Stimulated activated naive CD4-positive, alpha-beta T cell (primary cell): ENCODE measurements at places on chromosomes 2 and 18.

DNA sequence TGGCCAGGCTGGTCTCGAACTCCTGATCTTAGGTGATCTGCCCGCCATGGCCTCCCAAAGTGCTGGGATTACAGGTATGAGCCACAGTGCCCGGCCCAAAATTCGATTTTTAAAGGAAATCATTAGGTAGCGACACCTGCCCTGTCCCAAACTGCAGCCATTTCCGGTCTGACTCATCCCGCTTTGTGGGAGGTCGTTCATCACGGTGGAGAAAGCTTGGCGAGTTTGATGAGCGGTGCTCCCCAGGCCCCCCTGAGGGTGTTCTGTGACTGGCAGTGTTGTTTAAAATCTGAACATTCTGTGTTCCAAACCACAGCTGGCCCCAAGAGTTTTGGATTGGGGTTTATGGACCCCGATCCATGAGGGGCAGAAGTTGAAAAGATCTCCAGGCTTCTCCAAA is 53.0 kb upstream of the GLI2 start:
- no peak for DNase-seq

DNA sequence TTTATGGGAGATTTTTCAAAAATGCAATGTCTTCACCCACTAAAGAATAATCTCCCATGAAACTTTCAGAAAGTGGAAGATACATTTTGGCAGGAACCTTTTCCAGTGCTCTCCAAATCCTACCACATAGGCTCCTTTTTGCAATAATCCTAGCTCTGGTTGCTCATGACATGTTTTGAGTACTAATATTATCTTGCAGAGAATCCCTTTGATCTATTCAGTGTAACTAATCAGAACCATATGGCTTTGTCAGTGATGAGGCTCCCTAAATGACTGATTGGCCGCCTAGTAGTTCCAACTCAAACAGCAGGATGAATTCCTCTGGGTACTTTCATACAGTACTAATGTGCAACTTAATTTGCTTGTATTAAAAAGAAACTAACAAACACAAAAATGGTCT is 544.0 kb upstream of the FAM98A start:
- DNase-seq, result no peak

DNA sequence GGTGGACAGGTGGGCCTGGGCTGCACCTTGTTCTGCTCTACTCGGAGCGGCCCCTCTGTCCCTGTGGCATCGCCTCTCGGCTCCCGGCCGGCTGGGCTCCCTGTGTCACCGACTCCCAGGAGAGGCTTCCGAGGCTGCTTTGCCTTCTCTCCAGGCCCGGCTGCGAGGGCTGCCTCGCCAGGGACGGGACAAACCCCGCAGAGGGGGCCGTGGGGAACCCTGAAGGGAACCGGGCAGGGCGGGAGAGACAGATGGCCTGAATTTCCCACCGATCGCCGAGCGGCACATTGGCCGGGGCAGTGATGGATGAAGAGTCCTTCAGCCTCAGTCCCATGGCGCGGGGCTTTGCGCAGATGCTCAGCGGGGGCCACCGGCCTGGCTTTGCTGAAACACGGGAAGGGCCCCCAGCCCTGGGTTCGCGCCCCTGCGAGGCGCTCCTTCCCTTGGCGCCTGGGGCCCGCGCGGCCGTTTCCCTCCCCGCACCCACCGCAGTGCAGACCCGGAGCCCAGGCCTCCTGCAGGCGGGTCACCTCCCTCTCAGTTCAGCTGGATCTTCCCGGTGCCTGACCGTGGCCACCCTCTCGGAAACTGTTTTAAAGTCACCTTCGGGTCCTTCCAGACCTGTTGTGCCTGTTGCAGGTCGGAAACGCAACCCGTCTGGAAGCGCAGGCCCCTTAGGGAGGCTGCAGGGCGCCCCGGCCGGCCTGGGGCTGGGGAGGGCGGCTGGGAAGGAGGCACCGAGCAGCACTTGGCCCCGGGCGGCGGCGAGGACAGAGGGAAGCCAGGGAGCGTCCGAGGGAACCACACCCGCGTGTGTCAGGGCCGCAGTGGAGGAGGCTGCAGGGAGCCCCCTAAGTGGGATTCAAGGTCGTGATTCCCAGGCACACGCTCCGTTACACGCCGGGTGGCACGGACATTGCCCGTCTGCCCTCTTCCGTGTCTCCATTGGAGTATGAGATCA is 341.9 kb upstream of the SALL3 start:
- no peak for DNase-seq

GRCh38 chr2:58640042-58640441 is 398.9 kb upstream of the FANCL start:
- DNase-seq, result no peak

DNA sequence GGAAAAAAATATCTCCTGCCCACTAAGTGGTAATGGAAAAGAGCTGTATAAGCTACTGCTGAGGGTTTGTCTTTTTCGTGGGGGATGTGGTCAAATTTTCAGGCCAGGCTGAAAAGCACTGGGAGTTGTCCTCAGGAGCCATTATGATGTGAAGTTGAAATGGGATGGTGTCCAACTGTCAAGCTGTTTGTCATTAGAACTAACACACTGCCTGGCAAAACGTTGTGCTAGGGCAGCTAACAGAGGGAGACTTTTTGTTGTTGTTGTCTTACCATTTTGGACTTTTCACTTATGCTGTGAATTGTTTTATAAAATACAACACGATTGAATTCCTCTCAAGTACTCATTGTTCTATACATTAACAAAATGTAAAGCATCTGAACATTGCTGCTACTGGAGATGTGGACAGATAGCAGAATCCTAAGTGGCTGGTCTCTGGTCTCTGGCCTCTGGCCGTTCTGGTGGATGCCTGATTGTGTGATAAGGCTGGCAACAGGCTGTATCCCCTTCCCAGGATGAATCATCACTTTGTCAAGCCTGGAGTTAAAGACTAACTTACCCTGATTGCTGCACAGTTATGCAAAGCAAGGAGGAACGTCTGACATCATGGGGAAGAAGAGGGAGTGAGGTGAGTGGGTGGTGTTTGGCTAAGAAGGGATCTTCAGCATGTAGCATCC is 2.3 kb downstream of the MYO1B start:
- DNase-seq, result no peak

- DNase-seq, result no peak
These were observed 62.7 kb upstream of the ARL4C start for GRCh38 chr2:234559609-234560008.

DNA sequence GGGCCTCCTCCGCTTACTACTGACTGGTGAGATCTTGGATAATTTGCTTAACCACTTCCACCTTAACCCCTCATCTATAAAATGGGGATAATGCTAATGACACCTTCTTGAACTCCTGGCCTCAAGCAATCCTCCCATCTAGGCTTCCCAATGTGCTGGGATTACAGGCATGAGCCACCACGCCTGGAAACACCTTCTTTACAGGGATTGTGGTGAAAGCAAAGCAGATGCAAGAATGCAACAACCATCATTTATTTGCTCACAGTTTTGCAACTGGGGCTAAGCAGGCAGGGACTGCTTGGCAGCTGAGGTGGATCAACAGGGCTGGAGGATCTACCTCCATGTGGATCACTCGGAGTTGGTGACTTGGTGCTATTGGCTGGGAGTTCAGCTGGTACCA is 76.2 kb upstream of the ZNF532 start:
- DNase-seq, result no peak

- no peak for DNase-seq
These were observed 8.2 kb downstream of the LPIN1 start for GRCh38 chr2:11754700-11755015.

GRCh38 chr2:199370150-199370780 is 87.5 kb downstream of the SATB2 start:
- DNase-seq, result no peak

DNA sequence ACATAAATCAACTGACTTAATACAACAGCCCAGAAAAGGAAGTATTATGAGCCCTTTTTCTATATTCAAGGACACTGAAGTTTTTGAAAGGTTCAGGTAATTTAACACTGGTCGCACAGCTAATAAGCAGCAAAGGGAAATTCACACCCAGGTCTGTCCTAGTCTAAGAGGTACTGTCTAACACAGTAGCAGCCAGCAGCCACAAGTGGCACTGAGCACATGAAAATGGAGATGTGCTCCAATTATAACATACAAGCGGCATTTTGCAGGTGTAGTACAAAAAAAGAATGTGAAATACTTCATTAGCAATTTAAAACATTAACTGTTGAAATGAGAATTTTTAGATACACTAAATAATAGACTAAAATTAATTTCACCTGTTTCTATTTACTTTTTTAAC is 23.4 kb downstream of the SPRED2 start:
- DNase-seq, result no peak

DNA sequence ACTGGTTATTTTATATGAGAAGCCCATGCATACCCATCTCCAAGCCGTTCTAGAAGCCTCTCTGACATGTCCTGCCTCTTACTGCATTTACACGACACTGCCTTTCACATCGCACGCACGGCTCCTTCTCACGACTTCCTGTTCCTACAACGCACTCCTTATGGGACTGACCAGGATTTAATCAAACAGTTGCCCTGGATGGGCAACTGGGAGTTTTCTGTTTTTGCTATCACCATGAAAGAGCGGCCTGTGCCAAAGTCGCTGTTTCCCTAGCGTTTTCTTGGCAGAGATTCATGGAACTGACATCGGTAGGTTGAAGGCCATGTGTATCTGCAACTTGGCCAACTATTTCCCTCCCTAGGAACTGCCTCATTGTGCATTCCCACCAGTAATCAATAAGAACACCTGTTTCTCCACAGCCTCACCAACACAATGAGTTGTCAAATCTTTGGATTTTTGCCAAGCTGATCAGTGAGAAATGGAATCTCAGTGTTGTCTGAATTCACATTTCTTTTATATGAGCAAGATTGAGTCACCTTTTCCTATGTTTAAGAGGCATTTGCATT is 97.2 kb upstream of the OTOS start:
- DNase-seq, result no peak

GRCh38 chr2:233448575-233448974 is 94.3 kb downstream of the DGKD start:
- DNase-seq, result no peak

GRCh38 chr2:55408918-55409868 is 10.5 kb downstream of the CCDC88A start:
- DNase-seq, result no peak

DNA sequence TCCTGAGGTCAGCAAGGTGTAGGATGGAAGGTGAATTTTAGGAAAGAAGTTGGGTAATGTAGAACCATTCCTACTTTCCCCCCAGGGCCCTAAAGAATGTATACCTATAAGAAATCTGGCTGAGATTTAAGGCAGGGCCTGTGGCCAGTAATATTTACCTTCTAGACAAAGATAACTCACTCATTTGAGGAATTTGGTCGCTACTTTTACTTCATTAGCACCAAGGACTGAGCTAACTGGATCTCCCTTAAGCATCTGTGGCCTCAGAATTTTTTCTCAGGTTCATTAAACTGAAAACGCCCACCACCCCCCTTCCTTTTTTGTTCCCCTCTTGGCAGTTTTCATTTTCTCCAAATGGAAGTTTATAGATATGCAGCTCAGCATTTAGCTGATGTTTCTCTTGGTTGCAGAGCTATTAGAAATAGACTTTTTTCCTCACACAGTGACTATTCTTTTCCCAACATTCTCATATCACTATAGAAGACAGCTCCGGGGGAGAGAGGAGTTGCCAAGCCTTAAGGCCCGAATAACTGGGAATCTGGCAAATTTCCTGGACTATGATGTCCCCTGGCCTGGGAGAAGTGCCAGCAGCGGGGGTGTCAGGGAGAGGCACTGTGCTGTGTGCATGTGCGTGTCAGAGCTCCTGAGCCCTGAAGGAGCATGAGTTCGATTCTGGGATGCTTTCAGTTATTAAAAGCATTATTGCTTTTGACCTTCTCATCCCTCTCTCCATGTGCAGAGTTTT is 310.9 kb downstream of the PRKCE start:
- no peak for DNase-seq

DNA sequence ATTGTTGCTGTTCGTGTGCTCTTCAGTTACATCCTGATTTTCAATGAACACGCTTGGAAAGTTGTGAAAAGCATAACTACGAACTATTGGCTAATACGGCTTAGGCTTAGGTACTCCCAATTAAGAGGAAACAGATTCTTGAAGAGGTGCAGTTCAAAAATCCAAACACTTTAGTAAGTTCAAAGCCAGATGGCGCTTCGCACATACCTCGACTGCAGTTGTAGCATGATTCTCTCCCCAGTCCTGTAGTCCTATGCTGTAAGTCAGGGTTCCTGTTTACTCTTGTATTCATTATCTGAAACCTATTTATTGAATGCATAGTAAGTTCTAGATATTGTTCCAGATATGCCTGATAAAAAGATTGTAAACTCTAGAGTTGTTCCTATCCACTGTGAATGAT is 165.2 kb downstream of the TRIB2 start:
- no peak for DNase-seq

- DNase-seq, result no peak
These were observed 499.0 kb upstream of the CHAC2 start for GRCh38 chr2:53268626-53269025.

GRCh38 chr18:75656035-75656434 is 228.5 kb upstream of the SMIM21 start:
- DNase-seq, result no peak

DNA sequence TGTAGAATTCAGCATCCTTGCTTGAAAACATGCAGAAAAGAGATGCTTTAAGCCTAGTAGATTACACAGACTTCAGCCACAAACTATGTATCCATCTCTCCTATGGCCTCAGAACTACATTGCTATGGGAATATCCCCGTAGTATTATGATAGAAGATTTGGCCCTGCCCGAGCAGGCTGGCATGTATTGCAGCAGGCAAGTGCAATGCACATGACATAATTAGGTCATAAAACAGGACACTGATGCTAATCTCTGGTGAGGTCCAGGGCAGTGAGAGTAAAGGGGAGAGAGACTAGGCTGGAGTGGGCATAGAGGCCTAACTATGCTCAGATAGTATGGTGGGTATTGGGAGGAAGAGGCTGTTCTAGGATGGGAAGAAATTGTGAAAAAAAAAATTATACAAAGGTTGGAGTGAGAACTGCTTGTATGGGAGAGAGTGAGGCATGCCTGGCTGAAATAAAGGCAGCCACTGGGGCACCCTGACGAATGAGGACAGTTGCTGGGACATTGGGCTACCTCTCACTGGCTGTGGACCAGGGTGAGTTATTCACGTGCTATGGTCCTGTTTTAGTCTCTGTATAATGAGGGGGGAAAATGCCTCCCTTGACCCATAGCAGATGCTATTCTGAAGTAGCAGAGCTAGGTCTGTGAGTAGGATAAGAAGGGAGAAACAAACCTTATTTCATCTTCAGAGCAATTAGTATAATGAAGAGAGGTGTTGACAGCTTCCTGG is 1.6 kb upstream of the PLA2R1 start:
- DNase-seq, result no peak

- no peak for DNase-seq
These were observed 76.5 kb upstream of the APCDD1 start for GRCh38 chr18:10377956-10378355.

DNA sequence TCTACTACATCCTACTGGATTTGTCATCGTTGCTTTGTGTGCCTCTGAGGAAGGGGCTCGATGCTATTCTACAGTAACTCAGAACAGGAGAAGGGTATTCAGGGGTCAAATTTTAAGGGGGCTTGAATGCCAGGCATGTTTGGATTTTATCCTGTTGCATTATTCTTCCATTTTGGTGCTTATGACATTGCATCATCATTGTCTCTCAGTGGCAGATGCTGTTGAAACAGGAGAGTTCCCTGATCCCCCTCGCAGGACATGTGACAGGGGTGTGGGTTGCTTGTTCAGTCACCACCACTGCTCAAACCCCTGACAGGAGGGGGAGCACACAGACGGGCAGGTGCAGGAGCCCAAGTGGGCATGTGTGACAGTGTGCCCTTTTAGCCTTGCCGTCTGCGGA is 156.7 kb downstream of the SLC4A3 start:
- no peak for DNase-seq

- DNase-seq, result no peak
These were observed 222.1 kb downstream of the CELF4 start for GRCh38 chr18:37343542-37343851.

GRCh38 chr2:214088536-214088935 is 322.3 kb upstream of the VWC2L start:
- no peak for DNase-seq

- DNase-seq, result no peak
These were observed 105.2 kb downstream of the SEPTIN10 start for GRCh38 chr2:109508556-109508955.
